Stimulated activated CD8-positive, alpha-beta memory T cell treated with anti-CD3 and anti-CD28 coated beads, Interleukin-7, amount 100 ng/mL, for 48 hours (primary cell): ENCODE measurements at places on chromosomes 6 and 20.

DNA sequence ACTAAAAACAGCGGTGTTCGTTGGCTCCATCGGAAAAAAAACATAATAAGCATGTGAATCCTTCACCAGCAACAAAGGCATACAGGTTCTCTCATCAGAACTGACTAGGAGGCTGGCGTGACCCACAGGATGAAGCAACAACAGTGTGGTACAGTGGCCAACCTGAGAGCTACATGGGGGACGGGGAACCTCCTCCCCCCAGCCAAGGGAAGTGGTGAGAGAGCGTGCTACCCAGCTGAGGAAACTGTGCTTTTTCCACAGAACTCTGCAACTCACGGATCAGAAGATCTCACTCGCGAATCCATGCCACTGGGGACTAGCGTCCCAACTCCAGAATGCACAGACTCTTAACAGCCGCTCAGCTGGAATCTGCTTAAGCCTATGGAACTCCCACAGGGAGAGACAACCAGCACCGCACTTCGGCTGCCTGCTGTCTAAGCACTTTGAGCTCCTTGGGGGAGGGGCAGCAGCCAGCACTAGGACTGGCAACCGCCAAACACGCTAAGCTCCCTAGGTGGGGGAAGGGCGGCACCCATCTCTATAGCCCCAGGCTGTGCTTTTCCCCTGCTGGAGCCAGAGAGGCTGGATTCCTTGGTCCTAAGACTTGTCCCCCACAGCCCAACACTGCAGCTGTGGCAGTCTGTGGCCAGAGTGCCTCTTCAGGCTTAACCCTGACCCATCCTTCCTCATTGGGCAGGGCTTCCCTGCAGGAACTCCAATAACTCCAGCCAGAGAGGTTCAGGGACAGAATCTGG lies 538.3 kb upstream of the BTBD3 start:
- DNase-seq: no peak

- DNase-seq: peak; percentile 30
Observed at GRCh38 chr6:112027942-112028674, 25.8 kb upstream of the CCN6 start.

GRCh38 chr20:10603971-10604864 lies 69.6 kb downstream of the JAG1 start:
- no peak for DNase-seq

GRCh38 chr20:50721881-50722281 lies 9.5 kb upstream of the PARD6B start:
- DNase-seq: no peak

DNA sequence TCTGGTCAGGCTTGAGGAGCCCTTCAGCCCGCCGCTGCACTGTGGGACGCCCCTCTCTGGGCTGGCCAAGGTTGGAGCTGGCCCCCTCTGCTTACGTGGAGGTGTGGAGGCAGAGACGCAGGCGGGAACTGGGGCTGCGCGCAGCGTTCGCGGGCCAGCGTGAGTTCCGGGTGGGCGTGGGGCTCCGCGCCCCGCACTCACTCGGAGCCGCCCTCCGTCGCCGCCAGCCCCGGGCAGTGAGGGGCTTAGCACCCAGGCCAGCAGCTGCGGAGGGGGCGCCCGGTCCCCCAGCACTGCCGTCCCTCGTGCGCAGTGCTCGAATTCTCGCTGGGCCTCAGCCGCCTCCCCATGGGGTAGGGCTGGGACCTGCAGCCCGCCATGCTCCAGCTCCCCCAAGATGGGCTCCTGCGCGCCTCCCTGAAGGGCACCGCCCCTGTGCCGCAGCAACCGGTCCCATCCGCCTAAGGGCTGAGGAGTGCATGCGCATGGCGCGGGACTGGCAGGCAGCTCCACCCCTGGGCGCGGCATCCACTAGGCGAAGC lies 695.9 kb downstream of the EPHA7 start:
- DNase-seq: no peak

DNA sequence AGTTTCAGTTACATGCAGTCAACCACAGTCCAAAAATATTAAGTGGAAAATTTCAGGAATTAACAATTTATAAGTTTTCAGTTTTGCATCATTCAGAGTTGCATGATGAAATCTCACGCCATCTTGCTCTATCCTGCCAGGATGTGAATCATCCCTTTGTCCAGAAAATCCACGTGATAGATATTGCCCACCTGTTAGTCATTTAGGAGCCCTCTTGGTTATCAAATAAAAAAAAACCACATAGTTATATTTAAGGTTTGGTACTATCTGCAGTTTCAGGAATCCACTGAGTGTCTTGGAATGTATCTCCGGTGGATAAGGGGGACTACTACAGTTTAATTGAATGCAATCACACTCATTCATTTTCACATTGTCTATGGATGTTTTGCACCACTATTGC lies 1249.0 kb upstream of the CITED2 start:
- DNase-seq: no peak

DNA sequence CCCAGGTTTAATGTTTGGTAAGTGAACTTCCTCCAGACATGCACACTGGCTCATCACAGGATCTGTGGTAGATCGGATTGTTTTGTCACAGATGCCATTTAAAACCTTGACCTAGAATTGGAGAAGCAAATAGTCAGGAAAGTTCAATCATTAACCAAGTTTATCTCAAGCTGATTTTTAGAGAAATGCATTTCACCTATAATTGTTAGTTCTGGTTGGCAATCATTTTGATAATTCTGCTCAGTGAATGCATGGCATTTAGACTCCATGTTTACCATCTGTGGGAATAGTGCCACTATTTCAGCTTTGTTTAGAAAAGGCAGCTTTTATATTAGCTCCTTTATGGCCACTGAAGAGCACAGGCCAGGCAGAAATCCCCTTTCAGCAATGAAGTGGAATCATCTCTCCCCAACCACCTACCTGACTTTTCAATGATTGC lies 73.9 kb upstream of the IPCEF1 start:
- DNase-seq: no peak

GRCh38 chr6:74170118-74170517 lies 474.1 kb downstream of the CD109 start:
- no peak for DNase-seq

DNA sequence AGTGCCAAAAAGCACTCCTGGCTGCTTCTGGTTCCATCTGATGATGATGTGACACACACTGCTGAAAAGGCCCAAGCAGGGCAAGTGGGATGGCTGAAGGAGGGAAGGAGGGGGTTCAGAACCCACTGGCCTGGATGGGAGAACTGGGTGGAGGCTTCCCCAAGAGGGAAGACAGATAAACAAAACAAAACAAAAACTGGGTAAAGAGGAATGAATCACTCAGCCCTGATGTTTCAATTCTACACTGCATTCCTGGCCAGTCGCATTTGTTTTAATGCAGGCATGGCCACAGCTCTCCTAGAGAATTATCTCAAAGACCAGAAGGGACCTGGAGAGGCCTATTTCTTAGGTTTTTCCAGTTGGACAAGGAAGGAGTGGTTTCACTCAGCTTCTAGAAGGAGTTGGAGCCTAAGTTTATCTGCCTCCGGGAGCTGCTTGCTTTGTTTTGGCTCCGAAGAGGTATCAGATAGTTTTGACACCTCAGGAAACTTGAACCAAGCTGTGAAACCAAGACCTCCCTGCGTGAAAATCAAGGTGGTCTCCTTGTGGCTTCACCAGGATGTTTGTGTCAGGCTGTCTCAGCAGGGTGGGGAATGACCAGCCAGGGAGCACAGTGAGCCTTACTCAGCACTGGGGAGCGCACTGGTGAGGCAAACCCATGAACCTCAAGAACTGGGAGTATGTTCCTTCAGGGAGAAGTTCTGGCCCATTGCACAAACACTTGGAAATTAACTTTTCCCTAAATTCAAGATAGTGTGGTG lies 16.1 kb downstream of the TTPAL start:
- DNase-seq: no peak

GRCh38 chr6:81865712-81866111 lies 113.2 kb upstream of the TENT5A start:
- no peak for DNase-seq

DNA sequence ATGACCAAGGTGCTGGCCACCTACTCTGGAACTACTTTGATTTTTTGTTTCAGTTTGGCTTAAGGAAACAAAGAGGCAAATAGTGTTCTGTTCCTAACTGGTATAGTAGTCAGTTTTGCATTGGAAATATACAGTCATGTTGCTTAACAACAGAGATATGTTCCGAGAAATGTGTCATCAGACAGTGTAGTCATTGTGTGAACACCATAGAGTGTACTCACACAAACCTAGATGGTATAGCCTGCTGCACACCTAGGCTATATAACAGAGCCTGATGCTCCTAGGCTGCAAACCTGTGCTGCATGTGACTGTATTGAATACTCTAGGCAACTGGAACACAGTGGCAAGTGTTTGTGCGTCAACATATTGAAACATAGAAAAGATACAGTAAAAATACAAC lies 80.4 kb downstream of the ARID1B start:
- no peak for DNase-seq

GRCh38 chr6:100620085-100620840 lies 155.5 kb upstream of the SIM1 start:
- no peak for DNase-seq

DNA sequence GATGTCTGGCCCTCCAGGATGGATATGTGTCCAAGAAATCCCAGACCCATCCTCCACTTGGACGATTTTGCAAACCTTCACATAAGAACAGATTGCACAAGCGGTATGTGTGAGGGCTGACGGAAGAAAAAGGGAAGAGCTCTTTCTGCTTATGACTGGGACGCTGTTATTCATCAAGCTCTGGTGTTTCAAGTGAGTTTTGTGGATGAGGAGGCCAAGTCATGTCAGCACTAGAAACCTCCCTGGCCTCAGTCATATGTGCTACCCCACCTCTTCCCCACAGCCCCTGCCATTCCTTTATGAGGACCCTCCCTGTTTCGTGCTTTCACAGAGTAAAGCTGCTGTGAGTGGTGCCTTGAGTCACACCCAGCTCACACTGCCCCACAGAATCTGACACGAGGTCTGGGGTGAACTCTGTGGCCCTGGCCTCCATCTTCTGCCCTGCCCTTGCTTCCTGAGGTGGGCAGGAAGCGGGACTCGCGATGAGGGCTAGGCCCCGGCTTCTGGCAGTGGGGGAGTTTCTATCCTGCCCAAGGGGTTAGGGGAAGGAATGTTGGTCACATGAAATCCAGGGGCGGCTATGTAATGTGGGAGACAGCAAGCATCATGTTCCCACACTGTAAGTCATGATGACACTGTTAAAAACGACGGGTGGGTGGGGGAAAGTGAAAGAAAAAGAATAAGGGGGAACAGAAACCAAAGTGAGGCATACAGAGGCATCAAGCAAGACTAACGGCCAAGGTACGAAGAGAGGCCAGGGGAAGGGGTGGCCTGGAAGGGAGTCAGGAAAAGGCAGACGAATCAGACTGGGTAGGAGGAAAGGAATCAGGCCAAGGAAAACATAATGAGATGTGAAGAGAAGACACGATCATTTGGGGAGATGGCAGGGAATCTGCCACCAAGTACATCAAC lies 78.1 kb downstream of the PRDM1 start:
- peak; percentile 67 for DNase-seq

DNA sequence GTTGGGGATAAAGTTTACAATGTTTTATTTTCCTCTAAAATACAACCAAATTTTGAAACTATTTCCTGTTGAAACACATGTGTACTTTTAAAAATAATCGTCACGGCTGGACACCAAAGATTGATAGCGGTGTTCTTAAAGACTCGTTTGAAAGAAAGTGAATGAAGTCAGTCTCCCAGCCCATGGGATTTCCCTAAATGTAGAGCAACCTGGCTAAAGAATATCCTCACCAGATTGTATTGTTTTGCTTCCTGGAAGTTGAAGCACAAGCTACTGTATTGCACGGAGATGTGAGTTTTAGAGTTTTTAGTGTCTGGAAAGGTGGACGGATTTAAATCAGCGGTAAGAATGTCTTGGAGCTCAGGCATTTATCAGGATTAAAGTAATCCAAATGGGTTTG lies 189.5 kb downstream of the THBS2 start:
- no peak for DNase-seq

- no peak for DNase-seq
Observed at GRCh38 chr20:32680544-32681174, 6.9 kb upstream of the C20orf203 start.

- no peak for DNase-seq
Observed at GRCh38 chr6:129473546-129473945, 236.4 kb downstream of the ARHGAP18 start.

GRCh38 chr6:170512249-170512648 lies 40.9 kb downstream of the PSMB1 start:
- DNase-seq: no peak
